ENCODE measurements at places on chromosomes 12 and 14.

- no peak overlapping the region for H3K4me3 ChIP-seq
- no peak for DNase-seq
- H3K36me3 ChIP-seq, result no peaks in the 10 kb centered on the region
- no peaks in the 10 kb centered on the region for H3K27me3 ChIP-seq
These were observed 267.2 kb upstream of the DIO3 start for GRCh38 chr14:101294136-101294535.

DNA sequence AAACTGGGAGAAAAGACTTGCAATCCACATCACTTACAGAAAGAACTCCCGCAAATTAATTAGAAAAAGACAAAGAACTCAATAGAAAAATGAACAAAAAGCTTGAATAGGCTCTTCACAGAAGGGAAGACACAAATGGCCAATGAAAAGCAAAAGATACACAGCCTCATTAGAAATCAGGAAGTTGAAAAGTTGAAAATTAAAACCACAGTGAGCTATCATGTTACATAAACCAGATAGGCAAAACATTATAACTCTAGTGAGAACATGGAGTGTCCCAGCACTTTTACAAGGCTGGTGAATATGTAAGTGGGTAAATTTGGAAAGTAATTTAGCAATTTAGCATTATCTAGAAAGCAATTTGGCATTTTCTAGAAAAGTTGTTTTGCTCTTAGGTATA is 158.4 kb upstream of the RASSF8 start:
- no peaks in the 10 kb centered on the region for H3K36me3 ChIP-seq
- no peak overlapping the region for H3K27ac ChIP-seq
- DNase-seq, result no peak
- no peaks in the 10 kb centered on the region for H3K4me1 ChIP-seq

- no peaks in the 10 kb centered on the region for H3K36me3 ChIP-seq
- H3K4me1 ChIP-seq, result no peaks in the 10 kb centered on the region
- no peak for DNase-seq
- no peaks in the 10 kb centered on the region for H3K27me3 ChIP-seq
- no peak overlapping the region for H3K27ac ChIP-seq
These were observed 29.8 kb upstream of the CDKN3 start for GRCh38 chr14:54366736-54367735.

- no peaks in the 10 kb centered on the region for H3K4me1 ChIP-seq
- DNase-seq, result no peak
- no peaks in the 10 kb centered on the region for H3K27me3 ChIP-seq
- H3K36me3 ChIP-seq, result no peaks in the 10 kb centered on the region
- no peak overlapping the region for H3K27ac ChIP-seq
- H3K4me3 ChIP-seq, result no peak overlapping the region
These were observed 722.5 kb upstream of the ATXN7L3B start for GRCh38 chr12:73815072-73815645.

DNA sequence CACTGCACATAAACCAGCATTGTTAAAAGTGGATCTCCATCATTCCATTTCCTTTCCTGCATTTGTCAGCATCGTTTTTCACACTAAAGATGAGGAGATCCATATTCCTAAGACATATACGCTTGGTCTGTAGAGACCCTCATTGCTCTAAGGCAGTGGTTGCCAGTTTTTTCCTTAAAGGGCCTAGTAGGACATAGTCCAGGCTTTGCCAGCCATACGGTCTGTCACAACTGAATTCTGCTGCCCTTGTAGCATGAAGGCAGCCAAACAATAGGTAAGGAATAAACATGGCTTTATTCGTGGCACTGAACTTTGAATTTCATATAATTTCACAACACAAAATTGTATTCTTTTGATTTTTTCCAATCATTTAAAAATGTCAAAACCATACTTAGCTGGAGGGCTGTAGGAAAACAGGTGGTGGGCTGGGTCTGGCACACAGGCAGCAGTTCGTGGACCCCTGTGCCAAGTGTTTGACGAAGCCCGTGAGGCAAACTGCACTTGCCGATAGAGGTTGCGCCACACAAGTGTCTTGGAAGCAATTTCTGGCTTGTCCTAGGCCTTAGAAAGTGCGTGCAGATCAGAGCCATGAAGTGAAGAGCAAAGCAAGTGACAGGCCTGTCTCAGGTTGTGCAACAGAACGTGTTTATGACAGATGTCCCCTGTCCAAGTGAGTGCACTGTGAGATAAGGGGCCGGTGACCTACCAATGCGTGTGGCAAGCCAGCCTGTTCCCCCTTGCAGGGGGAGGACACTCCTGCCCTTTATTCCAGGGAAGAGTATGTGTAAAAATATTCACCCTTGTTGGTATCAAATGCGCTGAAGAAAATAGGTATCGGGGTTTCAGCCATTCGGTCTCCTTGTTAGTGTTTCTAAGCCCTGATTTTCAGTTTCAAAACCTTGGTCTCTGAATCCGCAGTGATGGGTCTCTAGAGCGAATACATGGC is 916 bp upstream of the CHPT1 start:
- peak; percentile 45 for DNase-seq
- H3K4me1 ChIP-seq, result no peaks in the 10 kb centered on the region
- H3K4me3 ChIP-seq, result peak overlapping the region; percentile 91
- no peaks in the 10 kb centered on the region for H3K27me3 ChIP-seq
- H3K36me3 ChIP-seq, result no peaks in the 10 kb centered on the region

DNA sequence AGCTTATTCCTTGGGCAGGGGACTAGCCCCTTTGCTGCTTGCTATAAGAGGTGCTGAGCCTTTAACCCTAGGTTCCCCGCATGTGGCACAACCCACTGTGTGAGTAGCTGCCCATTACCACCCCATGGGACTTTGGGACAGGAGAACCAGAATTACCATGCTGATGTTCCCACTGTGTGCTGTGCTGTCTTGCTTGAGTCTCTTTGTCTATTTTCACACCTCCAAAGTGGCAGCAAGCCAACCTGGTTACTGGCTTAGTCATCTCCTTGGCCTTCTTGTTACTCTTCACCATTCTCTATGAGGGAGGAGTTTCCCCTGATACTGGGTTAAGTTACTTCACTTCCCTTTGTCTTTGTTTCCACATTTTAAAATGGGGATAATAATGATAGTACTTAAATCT is 73.4 kb upstream of the ETV6 start:
- H3K27ac ChIP-seq, result no peak overlapping the region
- no peaks in the 10 kb centered on the region for H3K27me3 ChIP-seq
- H3K4me3 ChIP-seq, result no peak overlapping the region
- H3K36me3 ChIP-seq, result no peaks in the 10 kb centered on the region

DNA sequence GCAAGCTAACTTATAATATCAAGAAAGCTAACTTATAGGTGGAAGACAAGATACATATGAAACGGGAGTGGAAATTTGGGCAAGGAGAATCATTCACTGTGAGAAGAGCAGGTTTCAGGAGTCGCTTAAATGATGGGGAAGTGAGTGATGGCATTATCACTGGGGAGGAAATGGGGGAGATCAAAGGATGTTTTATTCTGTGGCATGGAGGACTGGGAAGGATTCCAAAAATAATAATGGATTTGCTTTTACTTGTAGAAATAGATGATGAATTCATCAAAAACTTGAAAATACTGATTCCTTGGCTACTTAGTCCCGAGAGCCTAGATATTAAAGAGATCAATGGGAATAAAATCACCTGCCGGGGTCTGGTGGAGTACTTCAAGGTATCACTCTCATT is 47.8 kb downstream of the SAV1 start:
- H3K36me3 ChIP-seq, result no peaks in the 10 kb centered on the region
- no peaks in the 10 kb centered on the region for H3K27me3 ChIP-seq
- no peak for DNase-seq
- no peak overlapping the region for H3K4me3 ChIP-seq

- H3K4me1 ChIP-seq, result no peaks in the 10 kb centered on the region
- no peak overlapping the region for H3K4me3 ChIP-seq
- DNase-seq, result no peak
- H3K27ac ChIP-seq, result no peak overlapping the region
- H3K27me3 ChIP-seq, result no peaks in the 10 kb centered on the region
These were observed 20.1 kb upstream of the CDK17 start for GRCh38 chr12:96420277-96420835.

GRCh38 chr12:6626654-6627283 is 9.0 kb downstream of the LPAR5 start:
- no peaks in the 10 kb centered on the region for H3K36me3 ChIP-seq
- no peak for DNase-seq
- H3K27ac ChIP-seq, result no peak overlapping the region
- no peaks in the 10 kb centered on the region for H3K4me1 ChIP-seq
- no peak overlapping the region for H3K4me3 ChIP-seq

DNA sequence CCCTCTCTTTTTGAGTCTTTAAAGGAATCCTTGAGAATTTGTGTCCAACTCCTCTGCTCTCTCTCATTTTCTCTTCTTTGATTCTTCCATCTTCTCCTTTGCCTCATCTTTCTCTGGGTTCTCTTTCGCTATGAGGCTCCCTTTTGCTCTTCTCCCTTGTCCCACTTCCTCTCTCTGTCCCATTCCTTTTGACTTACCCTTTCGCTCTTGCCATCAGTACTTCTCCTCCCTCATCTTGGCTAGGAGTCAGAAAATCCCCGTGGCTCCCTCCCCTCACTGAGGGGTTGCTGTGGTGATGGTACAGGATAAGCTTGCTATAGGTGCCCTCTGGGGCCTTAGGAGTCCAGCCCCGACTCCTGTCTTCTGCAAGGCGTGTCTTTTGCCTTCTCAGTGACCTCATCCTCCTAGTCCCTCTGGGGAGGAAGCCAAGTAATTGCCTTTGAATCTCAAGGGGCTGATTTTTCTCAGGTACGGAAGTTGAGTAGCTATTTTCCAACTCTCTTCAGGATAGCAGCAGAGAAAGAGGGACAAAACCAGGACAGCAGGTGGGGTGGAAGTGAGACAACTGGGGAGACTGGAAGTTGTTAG is 6.4 kb downstream of the PDE1B start:
- H3K27ac ChIP-seq, result no peak overlapping the region
- H3K4me3 ChIP-seq, result no peak overlapping the region
- no peaks in the 10 kb centered on the region for H3K36me3 ChIP-seq
- H3K4me1 ChIP-seq, result no peaks in the 10 kb centered on the region
- no peak for DNase-seq
- peaks cover 4% of the 10 kb centered on the region for H3K27me3 ChIP-seq

GRCh38 chr14:96198430-96199130 is 6.1 kb upstream of the BDKRB2 start:
- DNase-seq, result no peak
- H3K36me3 ChIP-seq, result no peaks in the 10 kb centered on the region
- no peak overlapping the region for H3K27ac ChIP-seq
- H3K27me3 ChIP-seq, result no peaks in the 10 kb centered on the region
- H3K4me3 ChIP-seq, result no peak overlapping the region

GRCh38 chr12:16564675-16565074 is 41.3 kb downstream of the LMO3 start:
- no peaks in the 10 kb centered on the region for H3K27me3 ChIP-seq
- H3K36me3 ChIP-seq, result no peaks in the 10 kb centered on the region
- no peaks in the 10 kb centered on the region for H3K4me1 ChIP-seq

DNA sequence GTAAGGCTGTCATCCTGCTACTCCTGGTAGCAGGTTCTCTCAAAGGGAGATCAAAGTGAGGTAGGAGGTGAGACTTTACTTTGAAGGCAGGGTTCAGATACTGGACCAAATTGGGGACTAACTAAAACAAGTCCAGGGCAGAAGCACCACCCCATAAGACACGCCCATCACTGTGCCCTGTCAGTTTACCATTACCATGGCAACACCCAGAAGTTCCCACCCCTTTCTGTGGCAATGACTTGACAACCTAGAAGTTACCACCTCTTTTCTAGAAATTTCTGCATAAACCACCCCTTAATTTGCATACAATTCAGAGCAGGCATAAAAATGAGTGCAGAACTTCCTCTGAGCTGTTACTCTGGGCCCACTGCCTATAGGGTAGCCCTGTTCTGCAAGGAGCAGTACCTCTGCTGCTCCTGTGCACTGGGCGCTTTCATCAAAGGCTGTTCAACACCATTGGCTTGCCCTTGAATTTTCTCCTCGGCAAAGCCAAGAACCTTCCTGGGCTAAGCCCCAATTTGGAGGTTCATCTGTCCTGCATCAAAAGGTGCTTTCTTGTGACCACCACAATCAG is 64.8 kb upstream of the MAX start:
- DNase-seq, result no peak
- no peaks in the 10 kb centered on the region for H3K27me3 ChIP-seq
- H3K4me3 ChIP-seq, result no peak overlapping the region
- H3K4me1 ChIP-seq, result no peaks in the 10 kb centered on the region

Measured in prostate gland (tissue), 2 donors.